ENCODE measurements at places on chromosomes 7 and 10. TPM values are rescaled to one million over a fixed set of nuclear protein-coding genes. Genes with fewer than 3 reads are reported as not detected.
A peak's percentile ranks its signal among the peaks of the same experiment; 100 is the strongest.

DNA sequence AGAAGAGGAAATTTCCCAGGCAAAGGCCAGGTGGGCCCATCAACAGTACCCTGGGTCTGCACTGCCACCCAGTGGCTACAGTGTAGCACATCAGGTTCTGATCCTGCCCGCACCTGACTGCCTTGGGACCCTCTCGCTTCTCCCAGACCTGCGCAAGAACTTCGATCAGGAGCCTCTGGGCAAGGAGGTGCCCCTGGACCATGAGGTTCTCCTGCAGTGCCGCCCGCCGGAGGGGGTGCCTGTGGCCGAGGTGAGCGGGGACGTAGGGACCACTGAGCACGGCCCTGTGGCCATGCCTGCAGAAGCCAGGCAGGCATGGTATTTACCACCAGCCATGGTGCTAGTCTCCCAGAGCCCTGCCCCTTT lies 33.9 kb upstream of the SLC29A3 start:
- DNase-seq: peak; percentile 15

DNA sequence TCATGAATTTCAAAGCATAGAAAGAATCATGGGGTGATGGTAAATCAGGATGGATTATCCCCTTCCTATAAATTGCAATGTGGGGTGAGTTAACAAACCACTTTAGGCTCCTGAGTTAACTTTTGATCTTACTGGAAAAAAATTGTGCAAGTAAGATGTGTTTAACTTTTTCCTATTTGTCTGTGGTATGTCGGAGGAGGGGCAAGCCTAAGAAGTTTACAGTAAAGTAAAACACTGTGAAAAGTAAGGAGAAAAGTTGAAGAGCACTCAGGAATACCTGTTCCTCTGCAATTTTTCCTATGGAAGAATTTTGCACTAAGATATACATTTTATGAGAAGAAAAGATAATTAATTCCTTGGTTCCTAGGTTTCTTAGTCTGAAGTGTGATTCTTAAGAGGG lies 44.4 kb downstream of the IFIT5 start:
- no peak for DNase-seq

- DNase-seq: peak; percentile 70
Observed at GRCh38 chr10:102917314-102917961, 656 bp upstream of the CNNM2 start.

- no peak for DNase-seq
Observed at GRCh38 chr10:11024596-11024995, 6.9 kb downstream of the CELF2 start.

DNA sequence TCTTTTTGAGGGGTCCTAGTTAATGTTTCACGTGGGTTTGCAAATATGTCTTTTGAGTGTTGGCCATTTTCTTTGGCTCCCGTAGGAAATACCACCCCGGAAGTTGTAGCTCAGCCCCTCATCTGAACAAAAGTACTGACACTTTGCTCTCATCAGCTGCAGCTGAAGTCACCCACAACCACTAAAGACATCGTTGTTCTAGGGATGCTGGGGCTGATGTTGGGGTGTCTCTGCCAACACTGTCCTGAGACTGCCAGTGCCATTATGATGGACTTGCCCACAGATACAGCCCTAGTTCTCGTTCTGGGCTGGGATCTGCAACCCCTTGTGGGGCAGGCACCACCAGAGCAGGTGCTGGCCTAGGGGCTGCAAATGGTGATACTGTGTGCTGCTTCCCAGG lies 82.6 kb upstream of the ARHGAP21 start:
- no peak for DNase-seq

DNA sequence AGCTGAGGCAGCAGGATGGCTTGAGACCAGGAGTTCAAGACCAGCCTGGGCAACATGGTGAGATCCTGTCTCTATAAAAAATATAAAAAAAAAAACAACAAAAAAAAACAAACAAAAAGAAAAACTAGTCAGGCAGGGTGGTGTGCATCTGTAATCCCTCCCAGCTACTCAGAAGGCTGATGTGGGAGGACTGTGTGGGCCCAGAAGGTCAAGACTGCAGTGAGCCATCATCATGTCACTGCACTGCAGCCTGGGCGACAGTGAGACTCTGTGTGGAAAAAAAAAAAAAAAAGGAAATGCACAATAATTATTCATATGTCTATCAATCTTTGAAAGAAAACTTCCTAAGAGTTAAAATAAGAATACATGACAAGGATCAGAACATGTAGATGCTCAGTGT lies 178.3 kb downstream of the SEM1 start:
- DNase-seq: no peak

DNA sequence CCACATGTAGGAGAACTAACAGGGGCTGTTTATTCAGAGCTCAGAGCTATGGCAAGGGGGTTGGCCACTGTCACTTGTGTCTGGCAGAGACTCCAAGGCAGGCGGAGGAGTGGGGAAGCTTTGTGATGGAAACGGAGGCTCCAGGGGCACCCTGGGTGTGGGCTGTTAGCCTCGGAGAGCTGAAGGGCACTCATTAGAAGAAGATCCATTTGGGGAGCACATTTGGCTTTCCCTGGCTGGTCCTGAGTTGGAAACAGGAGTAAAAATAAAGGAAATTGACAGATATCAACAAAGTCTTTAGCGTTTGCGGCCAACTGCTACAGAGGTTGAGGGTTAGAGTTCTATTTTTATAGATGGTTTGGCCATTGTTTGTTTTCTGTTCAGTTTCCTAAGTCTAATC lies 288.3 kb upstream of the MKI67 start:
- no peak for DNase-seq

- no peak for DNase-seq
Observed at GRCh38 chr7:155191901-155192478, 105.7 kb upstream of the INSIG1 start.

DNA sequence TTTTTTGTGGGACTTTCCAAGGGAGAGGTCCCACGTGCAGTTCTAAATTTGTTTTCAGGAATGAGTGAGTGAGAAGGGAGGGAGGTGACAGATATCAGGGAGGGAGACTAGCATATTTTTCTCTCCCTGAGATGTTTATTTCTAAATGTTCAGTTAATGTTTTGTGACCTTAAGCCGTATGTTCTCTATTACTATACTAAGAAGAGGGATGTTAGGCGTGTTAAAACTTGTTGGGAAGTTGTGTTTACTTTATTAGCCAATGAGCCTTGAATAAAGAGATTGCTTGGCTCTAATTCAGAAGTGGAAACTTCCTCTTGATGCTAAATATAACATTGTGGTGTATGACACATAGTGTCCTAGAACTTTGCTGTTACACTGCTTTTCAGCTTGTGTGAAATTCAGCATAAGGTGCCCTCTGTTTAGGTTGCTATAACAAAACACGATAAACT lies 37.3 kb downstream of the DNAH11 start:
- no peak for DNase-seq

GRCh38 chr7:74494076-74494548 lies 40.4 kb downstream of the GTF2IRD1 start:
- DNase-seq: no peak

GRCh38 chr10:113820507-113820906 lies 33.4 kb downstream of the DCLRE1A start:
- no peak for DNase-seq

- no peak for DNase-seq
Observed at GRCh38 chr7:42720991-42721796, 190.7 kb downstream of the C7orf25 start.

DNA sequence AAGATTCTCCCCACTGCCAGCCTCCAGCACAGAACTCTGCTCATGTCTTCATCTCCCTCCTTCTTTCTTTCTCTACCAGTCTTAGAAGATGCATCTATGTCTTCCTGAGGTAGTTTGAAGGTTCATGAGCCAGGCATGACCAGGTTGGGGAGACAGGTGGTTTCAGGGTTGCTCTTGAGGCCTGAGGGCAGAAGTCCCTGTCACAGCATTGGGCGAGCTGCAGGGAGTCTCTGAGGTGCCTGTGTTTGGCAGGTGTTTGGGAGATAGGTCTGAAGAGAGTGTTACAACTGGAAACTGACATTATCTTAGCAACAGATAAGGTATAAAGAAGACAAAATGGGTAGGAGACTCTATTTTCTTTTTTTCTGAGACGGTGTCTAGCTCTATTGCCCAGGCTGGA lies 18.7 kb downstream of the PRSS2 start:
- no peak for DNase-seq

DNA sequence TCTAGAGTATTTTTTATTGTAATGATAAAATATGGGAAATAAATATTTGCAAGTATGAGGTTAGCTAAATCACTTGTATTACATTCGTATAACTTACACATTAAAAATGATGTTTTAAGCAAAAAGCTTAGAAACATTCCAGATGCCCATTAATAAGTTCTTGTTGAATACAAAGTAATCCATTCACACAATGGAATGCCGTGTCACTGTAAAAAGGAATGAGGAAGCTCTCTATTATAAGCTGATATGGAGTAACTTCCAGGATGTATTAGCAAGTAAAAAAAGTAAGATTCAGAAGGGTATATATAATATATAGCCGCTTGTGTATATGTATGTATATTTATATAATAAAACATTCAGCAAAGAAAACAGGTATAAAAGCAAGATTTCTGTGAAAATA lies 412.8 kb upstream of the MTPN start:
- no peak for DNase-seq

DNA sequence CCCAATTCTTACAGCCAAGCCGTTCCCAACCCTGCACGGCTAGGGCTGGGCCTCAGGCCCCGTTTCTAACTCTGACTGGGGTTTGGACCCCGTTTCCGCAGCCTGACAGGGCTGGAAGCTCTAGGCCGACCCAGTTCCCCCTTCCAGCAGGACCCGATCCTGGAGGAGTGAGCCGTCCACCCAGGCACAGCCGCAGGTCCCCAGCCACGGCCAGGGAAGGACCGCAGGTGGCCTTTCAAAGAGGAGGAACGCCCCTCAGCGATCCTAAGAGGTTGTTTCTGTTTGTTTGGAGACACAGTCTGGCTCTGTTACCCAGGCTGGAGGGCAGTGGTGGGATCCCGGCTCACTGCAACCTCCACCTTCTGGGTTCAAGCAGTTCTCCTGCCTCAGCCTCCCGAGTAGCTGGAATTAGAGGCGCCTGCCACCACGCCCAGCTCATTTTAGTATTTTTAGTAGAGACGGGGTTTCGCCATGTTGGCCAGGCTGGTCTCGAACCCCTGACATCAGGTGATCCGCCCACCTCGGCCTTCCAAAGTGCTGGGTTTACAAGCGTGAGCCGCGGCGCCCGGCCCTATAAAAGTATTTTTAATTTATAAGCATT lies 778 bp upstream of the GET4 start:
- no peak for DNase-seq

DNA sequence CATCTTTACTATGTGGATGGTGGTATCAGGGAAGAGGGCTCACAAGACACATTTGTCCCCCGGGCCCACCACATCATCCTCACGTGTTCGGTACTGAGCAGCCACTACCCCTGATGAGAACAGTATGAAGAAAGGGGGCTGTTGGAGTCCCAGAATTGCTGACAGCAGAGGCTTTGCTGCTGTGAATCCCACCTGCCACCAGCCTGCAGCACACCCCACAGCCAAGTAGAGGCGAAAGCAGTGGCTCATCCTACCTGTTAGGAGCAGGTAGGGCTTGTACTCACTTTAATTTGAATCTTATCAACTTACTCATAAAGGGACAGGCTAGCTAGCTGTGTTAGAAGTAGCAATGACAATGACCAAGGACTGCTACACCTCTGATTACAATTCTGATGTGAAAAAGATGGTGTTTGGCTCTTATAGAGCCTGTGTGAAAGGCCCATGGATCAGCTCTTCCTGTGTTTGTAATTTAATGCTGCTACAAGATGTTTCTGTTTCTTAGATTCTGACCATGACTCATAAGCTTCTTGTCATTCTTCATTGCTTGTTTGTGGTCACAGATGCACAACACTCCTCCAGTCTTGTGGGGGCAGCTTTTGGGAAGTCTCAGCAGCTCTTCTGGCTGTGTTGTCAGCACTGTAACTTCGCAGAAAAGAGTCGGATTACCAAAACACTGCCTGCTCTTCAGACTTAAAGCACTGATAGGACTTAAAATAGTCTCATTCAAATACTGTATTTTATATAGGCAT lies 9.1 kb upstream of the CSGALNACT2 start:
- DNase-seq: no peak

DNA sequence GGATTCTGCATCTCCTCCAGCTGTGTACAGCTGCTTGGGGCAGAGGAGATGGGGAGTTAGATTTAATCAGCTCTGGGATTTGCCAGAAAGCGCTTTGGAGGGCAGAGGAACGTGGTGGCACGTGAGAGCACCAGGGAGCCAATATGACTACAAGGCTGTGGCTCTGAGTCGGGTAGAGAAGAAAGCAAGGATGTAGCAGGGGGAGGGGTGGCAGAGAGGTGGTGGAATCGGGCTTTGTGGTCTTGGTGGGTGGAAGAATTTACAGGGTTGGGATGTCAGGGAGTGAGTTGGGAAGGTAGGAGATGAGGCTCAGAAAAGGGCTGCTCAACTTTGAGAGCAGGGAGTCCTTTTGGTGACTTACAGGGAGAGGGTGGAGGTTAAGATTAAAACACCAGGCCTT lies 113.6 kb downstream of the CCNY start:
- no peak for DNase-seq

DNA sequence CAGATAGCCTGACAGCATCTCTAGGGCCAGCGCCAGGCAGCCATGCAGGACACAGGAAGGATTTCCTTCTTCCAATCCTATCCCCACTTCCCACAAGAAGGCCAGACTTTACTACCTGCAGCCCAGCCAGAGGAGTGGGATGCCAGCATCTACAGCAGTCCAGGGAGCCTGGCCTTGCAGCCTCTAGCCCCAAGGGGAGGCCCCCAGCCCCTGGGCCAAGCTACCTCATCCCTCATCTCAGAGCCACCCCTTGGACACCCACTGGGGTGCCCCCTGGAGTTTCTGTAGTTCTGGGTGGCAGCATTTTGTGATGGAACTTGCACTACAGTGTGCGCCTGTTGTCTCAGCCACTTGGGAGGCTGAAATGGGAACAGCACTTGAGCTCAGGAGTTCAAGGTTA lies 170.8 kb upstream of the PODXL start:
- no peak for DNase-seq

DNA sequence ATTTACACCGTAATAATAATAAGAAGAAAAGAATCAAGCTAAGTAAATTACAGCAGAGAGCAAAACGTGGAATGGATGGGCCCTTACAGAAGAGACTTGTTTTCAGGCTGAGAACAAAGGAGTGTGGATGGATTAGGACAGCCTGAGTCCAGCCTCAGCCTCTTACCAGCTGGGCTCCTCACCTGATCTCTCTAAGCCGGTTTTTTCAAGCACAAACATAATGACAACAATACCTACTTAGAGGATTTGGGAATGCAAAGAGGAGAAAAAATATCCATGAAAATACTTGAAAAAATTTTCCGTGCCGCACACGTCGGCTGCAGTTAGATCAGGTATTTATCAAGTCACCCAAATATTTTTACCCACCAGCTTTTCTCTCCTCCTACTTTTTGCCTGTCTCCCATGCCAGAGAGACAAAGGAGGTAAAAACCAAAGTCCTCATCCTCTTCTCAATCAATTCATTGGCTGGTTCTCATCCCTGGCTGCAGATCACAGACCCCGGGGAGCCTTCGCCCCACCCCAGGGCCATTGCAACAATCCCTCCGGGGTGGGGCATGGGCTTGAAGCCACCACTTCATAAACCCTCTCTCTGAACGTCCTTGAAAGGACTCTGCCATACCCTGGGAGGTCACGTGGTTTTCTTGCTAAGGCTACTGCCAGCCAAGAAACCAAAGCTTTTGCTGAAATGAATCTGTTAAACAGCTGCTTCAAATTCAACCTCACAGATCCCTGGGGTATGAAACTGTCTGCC lies 29.7 kb upstream of the GTF2I start:
- no peak for DNase-seq

NRCAM gene
- 7.0 TPM for total RNA-seq

NODAL gene
- not detected for total RNA-seq

GPR37 gene
- total RNA-seq: not detected

SORBS1 gene
- 1.8 TPM for total RNA-seq

ATE1 gene
- 20.9 TPM for total RNA-seq

CRPPA gene
- total RNA-seq: 1.1 TPM

KNDC1 gene
- total RNA-seq: not detected

MYPN gene
- total RNA-seq: not detected

UNCX gene
- total RNA-seq: not detected

OGDH gene
- total RNA-seq: 39.8 TPM
